Stimulated activated naive CD8-positive, alpha-beta T cell treated with anti-CD3 and anti-CD28 coated beads, Interleukin-15, Interleukin-2, amounts not matched to agents 100 U/mL and 50 U/mL, for 24 hours (primary cell): ENCODE measurements at places on chromosomes 3 and 15.

DNA sequence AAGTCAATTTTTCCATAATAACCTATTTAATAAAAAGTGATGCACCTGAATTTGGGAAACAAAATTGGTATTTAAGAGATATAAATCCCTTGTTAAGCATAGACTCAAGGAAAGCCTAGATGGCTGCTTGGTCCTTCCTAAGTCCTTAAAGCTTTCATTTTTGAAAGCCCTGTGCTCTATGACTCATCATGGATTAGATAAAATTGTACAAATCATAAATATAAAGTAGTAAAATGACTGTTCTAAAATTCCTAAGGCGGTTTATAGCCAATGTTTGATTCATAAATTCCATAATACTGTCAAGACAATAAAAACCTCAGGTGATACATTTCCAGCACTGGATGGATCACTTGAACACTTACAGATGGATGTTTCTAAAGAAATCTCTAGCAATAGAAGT is 730.8 kb upstream of the EPHA6 start:
- no peak for DNase-seq

DNA sequence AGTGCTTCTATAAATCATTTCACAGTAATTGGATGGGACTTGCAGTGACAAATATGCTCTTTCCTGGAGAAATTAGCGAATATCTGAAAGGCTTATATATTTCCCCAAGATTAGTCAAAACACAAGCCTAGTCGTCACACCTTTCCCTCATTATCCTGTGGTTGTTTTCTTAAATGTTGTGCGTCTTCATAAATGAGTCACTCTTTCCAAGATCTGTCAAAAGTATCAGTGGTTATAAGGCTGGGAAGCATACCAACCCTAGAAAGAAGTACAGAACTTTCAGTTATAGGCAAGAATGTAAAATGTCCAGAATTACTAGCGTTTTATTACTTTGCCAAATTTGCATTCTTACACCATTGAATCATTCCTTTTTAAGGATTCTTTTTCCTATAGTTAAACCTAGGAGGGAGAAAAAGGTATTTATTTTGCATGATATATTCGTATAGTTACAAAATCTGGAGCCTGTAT is 33.6 kb downstream of the TMEM212 start:
- DNase-seq = no peak

DNA sequence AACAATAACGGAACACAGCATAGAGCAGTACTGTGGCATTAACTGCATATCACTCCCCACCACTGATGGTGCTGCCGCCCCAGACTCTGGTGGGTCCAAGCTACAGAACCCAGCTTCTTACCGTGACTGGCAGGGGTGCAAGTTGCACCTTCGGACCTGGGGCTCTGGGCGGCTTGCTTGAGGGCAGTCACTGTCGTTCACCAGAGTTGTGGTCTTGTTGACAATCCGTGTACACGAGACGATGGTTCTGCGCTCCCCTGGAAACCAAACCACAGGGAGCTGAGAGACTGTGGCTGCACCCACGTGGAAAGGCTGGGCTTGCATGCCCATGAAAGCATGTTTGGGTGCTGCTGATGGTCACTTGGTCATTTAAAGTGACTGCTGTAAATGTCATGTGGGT is 293.0 kb downstream of the ADAMTS17 start:
- no peak for DNase-seq

GRCh38 chr15:76059320-76060117 is at the start of gene TMEM266:
Gene TMEM266, plus strand, starts transcription at chr15:76059985. Its CDS starts 74,279 bp downstream, at chr15:76134264.
- DNase-seq = peak; percentile 54

DNA sequence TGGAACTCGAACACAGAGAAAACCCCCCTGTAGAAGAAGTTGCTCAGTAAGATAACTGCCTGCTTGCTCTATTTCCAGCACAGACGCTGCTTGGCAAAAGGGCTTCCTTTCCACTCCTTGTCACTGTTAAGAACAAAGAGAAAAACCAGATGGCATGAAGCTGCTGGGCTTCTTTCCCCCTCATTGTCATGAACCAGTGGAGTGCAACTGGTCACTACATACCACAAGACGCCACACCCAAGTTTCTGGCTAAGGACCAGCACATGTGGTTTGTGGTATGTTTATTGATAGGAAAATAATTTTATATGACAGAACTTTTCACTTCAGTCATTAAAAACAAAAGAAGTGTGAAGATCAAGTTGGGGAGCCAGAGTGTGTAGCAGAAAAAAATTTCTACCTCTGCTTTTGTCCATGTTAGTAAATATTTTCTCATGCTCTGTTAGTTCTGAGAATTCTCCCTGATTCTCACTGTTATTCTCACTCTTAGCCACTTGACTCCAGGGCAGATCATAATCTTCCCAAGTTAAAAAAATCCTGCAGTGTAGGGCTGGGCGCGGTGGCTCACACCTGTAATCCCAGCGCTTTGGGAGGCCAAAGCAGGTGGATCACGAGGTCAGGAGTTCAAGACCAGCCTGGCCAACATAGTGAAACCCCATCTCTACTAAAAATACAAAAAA is 37.9 kb downstream of the CLK3 start:
- DNase-seq = no peak

- no peak for DNase-seq
Measured at GRCh38 chr3:70754314-70754713, 441.9 kb upstream of the MDFIC2 start.

GRCh38 chr3:58659051-58659675 is 7.4 kb downstream of the FAM3D start:
- no peak for DNase-seq

GRCh38 chr15:53978253-53978906 is at the start of gene UNC13C:
Gene UNC13C, plus strand, starts transcription at chr15:53978441. Its CDS starts 34,463 bp downstream, at chr15:54012904.
- DNase-seq = no peak
